ENCODE measurements at places on chromosomes 16 and 17.
A peak's percentile ranks its signal among the peaks of the same experiment; 100 is the strongest.

DNA sequence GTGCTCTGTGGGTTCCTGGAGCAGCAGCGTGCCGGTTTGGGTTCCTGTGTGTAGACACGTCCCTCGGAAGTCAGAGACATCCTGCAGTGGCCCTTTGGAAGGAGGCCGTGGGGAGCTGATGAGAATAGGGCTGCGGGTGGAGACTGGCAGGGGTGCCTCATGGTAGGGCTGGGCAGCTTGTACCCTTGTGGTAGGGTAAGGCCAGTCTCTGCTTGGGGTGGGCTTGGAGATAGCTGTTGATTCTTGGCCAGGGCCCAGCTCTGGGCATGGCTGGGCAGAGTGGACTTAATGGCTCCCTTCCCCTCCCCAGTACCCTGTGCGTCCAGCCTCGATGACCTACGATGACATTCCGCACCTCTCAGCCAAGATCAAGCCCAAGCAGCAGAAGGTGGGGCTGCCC is 10.6 kb downstream of the POLR3E start:
- no peak for DNase-seq

DNA sequence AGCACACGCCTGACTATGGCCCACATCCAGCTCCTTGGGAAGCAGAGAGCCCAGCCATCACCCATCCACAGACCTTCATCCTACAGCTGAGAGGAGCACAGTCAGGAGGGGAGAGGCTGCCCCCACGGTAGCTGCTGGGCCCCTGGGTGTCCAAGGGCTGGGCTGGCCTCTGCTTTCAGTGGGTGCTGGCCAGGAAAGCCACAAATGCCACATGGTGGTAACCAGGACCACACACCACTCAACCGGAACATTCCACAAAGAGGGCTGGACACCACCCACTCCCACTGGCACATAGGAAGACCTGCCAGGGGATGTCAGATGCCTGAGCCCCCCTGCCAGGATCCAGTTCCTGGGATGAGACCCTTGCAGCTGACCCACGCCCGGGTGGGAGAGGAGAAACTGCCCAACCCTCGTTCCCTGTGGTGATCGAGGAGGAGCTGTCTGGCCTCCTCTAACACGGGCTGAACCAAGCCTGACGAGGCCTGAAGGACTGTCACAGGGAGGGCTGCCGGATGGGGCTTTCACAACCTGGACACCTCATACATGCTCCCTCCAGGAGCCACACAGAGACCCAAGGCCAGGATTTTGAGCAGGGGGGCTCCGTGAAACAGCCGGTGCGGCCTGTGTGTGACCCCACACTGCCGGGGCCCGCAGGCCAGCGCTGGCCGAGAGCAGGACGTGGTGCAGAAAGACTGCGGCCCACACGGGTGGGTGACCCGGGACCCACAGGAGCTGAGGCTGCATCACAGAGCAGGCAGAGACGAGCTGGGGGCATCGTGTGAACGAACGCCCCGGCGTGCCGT is 30.7 kb downstream of the PIEZO1 start:
- DNase-seq, result no peak

DNA sequence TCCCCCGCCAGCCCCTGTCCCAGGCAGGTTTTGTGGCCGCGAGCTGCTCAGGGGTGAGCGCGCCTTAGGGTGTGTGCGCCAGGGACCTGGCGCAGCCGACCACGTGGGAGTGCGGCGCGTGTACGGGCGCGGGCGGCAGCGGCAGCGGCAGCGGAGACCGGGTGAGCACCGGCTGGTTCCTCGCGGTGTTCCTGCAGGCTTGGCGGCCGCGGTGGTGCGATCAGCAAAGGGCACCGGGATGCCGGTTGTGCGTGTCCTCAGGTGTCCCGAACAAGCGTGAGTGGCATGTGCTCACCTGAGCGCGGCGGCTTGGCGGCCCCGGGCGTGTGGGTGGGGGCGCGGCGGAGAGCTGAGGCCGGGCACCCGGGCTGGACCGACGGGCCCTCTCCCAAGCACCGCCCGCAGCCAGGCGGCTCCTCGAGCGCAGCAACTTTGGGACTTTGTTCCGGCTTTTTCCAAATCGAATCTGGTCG is 381 bp upstream of the HSD11B2 start:
- no peak for DNase-seq

DNA sequence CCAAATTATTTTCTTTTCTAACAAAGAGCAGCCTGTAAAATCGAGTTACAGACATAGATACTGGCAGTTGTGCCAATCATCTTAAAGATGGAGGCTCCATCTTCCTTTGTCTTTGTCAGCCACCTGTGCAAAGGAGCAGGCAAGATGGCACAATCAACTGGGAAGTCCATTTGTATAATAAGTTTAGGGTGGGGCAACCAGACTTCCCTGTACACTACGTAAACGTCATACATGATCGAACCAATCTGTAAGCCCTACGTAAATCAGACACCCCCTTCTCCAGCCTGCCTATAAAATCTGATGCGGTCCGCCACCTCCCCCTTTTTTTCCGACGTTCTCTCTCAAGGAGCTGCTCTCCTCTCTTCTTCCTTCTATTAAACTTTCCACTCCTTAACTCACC is 31.4 kb upstream of the MEAK7 start:
- no peak for DNase-seq

GRCh38 chr17:71846561-71847110 is 274.2 kb upstream of the SOX9 start:
- DNase-seq, result no peak

DNA sequence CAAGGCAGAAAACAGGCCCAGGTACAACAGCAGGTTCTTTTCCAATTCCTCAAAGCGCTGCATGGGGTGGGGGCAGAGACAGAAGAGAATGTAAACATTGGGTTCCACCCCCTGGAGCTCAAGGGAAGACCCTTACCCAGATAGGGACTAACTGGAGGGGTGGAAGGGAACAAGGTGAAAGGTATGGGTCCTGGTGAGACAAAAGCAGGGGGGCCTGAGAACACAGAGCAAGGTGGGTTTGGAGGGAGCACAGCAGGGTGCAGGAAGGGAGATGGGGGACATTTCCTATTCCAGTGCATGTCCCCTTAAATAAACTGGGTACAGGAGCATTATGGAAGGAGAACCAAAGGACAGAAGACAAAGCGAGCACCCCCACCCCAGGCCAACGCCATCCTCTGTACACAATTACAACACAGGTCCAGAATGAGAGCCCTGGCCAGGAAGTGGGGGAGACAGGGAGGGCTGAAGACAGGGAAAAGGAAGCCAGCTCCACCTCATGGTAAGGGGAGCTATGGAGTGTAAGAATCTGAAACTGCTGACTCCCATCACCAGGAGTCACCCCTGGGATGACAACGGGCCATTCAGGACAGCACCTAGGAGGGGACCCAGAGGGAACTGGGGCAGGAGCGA is 2.1 kb upstream of the CD2BP2 start:
- DNase-seq, result no peak

GRCh38 chr17:78667741-78668640 is 90.8 kb upstream of the DNAH17 start:
- DNase-seq, result no peak

DNA sequence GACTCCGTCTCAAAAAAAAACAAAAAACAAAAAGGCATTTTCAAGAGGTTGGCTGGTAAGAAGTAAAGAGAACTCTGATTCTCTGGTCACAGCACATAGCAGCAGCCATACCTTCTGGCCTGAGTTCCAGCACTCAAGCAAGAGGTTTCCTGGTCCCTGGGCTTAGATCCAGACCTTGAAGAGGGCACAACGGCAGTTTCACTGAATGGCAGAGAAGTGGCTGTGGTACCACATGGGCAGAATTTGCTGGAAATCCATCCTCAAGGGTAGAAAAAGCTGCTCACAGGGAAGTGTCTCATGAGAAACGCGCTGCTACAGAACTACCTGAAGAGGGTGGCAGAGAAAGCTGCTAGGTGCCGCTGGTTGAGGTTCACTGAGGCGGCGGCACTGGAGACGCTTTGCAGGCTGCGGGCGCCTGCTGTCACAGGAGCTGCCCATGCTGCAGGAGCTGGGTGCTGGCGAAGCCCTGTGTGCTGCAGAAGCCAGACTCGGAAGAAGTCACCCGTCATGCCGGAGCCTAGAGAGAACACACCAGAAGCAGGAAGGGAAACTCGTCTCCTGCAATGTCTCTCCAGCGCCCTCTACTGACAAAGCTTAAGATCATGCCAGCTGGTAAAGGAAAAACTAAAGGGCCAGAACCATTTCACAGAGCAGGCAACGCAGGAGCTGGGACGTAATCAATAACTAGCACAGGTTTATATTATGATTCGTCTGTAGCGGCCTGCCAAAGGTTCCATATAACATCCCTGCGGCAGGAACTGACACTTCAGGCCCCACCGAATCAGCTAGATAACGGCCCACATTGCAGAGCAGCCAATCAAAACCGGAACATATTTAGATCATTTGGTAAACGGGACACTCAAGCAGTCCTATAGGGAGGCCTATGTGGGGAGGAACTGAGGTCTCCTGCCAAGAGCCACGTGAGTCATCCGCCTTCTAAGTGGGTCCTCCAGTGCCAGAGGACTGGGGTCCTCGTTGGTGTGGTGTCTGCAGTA is 5.4 kb upstream of the ZNF213 start:
- DNase-seq, result peak; percentile 72

DNA sequence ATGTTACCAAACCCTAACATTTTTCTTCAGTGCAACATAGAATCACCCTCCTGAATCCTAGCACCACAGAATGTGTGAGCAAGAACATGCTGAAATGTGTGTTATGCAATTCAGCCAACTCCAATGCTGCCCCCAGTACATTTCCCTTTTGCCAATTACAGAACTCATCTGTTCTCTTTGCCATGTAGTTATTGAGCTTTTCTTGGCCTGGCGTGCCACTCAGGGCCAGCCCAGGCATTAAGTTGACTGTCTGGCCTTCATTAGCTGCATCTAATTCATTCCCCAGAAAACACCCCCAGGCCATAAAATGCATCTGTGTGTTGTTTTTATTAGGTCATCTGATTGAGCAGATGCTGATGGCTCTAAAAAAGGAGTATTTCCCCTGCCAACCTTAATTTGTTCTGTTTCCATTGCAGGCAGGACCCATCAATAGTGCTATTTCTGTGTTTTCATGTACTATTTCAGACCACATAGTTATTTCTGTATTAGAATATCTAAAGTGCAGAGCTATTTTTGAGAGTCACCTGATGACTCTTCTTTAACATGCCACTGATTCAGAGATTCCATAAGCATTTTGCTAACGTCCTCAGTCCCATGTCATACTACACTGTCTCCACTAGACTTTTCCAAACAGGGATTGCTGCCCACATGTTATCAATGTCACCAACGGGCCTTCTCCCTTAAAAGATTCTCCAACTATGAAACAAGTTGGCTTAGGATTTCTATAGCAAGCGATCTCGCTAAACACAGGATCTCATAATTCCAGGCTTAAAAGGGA is 969.7 kb downstream of the CDH11 start:
- DNase-seq, result no peak

DNA sequence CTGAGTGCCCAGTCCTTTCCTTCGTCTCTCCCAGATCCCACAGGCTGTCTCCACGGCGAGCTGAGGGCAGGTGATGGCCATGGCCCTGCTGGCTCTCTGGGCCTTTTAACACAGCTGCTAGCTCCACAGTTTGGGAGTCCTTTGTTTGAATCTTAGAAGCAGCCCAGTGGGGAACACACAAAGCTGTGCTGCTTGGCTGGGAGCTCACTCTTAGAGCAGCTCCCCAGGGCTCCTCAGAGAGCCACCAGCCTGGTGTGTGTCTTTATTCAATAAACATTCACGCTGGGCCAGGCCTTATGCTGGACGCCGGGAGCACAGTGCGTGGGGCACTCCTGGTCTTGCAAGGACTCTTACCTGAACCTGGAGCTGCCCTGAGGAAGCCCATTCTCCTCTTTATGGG is 29.7 kb downstream of the WNT3 start:
- DNase-seq, result no peak

DNA sequence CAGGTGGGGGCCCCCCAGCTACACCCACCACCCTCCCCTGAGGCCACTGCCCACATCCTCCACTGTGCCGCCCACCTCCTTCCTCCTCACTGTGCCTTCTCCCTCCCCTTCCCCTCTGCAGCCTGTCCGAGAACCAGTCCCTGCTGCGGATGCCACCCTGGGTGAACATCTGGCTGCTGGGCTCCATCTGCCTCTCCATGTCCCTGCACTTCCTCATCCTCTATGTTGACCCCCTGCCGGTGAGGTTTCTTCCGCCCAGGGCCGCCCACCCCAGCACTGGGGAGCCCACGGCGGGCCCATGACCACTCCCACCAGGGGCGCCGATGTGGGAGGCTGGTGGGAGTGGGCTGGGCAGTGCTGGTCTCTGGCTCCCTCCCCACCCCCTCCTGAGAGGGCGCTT is 22.1 kb downstream of the RABEP2 start:
- no peak for DNase-seq

- no peak for DNase-seq
Observed at GRCh38 chr17:63516910-63517824, 6.0 kb upstream of the KCNH6 start.

- no peak for DNase-seq
Observed at GRCh38 chr17:77810536-77810935, 148.0 kb upstream of the TNRC6C start.

DNA sequence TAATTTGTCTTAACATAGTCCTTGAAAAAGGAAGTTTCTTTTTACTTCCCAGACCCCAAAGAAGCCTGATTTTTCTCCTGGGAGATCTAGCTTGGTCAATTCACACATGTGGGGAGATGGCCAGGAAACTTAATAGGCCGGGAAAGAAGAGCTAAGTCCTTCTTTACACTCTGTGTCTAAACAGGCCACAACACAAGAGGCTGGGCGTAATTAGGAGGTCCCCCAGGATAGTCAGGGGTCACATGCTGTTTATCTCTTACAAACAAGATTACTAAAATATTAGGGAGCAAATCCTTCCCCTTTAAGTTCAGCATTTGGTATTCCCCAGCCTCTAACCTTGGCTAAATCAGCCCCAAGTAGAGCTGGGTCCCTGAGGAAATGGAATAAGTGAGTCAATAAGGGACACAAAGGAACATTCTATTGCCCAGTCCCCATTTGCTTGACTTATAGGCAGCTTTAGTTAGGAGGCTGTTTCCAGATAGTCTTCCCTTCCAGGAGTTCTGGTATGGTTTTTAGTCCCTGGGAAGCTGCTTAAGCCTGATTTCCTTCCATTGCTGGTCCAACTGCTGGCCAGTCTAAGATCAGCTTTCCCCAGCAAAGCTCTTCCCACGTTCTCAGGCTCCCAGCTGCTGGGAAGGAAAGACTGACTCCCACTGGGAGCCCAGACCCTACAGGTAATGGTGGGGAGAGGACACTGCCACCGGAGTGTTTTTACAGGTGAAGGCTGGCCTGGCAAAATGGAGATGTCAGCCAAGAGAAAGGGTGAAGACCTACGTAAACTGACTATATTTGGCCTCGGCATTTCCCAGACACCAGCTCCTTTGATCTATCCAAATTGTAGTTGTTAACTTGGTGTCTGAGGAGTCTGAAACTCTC is 14.1 kb upstream of the HOXB9 start:
- DNase-seq, result no peak

GRCh38 chr17:246226-246625 is 64.8 kb upstream of the DOC2B start:
- DNase-seq, result no peak

- no peak for DNase-seq
Observed at GRCh38 chr16:18853694-18854093, 52.3 kb upstream of the ARL6IP1 start.

- DNase-seq, result no peak
Observed at GRCh38 chr16:10368969-10369551, 16.8 kb upstream of the ATF7IP2 start.

GRCh38 chr17:57096472-57097202 is 11.6 kb downstream of the AKAP1 start:
- DNase-seq, result no peak

- DNase-seq, result no peak
Observed at GRCh38 chr17:82709024-82709675, 7.4 kb upstream of the FN3KRP start.

- peak; percentile 77 for DNase-seq
Observed at GRCh38 chr17:78817123-78817522, 23.5 kb downstream of the USP36 start.

Measured in T follicular helper cell (primary cell).